Stimulated activated CD4-positive, alpha-beta T cell treated with anti-CD3 and anti-CD28 coated beads, Interleukin-4, amount 100 ng/mL, for 1 hour (primary cell): ENCODE measurements at places on chromosomes 6 and 20.
A peak's percentile ranks its signal among the peaks of the same experiment; 100 is the strongest.

DNA sequence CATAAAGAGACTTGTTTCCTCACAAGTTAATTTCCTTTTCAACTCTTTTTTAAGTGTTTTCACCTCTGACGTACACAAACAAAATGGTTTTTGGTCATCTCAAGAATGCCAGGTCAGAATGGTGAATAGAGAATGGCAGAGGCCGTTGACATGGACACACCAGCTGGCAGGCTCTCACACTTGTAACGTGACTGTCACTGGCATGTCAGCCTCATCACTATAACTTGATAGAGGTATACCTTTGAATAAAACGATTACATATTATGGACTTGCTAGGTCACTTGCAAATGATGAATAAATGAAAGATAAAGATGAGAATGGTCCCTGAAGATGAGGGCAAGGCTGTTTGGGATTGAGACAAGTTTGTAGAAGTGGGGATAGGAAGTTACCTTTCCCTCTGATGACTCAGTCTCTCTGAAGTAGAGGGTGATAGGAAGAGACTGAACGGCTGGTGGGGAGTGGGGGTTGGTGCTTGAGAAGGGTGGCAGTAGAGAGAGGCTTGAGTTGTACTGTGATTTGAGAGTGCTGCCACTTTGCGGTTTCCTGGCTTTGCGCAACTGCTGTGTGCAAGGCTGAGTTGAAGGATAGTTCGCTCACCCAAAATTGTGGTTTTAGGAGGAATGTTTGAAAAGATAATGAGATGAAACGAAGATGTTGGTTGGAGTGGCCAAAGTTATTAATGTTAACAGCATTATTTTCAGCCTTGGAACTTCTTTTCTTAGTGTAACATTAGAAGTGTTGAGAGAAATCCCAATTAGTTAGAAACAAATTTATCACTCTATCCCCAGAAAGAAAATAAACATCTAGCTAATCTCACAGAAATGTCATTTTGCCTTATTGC lies 30.3 kb downstream of the TBPL1 start:
- peak; percentile 29 for DNase-seq

GRCh38 chr6:30615219-30615957 lies 1.7 kb downstream of the PPP1R10 start:
- DNase-seq: peak; percentile 23

- peak; percentile 77 for DNase-seq
Measured at GRCh38 chr6:42453031-42453653, 1.4 kb upstream of the TRERF1 start.

GRCh38 chr6:30216096-30216495 lies 2.9 kb upstream of the TRIM26 start:
- no peak for DNase-seq

GRCh38 chr20:35344354-35344837 lies 52.2 kb upstream of the FAM83C start:
- no peak for DNase-seq

DNA sequence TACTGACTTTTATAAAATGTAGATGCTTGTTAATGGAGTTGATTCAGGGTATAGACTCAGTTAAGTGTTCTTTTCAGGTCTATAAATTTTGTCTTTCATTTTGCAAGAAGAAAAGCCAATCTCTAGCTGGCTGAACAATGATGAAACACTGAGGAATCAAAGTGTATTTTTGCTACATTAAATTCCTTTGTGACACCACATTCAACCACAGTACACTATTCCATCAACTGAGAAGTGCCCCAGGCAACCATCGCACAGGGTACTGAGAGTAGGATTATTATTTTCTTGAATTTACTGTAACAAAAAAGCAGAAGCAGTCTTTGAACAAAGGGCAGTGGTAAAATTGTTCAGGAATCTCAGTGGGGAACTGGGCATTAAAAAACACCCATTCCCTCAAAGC lies 83.6 kb downstream of the PREP start:
- no peak for DNase-seq

DNA sequence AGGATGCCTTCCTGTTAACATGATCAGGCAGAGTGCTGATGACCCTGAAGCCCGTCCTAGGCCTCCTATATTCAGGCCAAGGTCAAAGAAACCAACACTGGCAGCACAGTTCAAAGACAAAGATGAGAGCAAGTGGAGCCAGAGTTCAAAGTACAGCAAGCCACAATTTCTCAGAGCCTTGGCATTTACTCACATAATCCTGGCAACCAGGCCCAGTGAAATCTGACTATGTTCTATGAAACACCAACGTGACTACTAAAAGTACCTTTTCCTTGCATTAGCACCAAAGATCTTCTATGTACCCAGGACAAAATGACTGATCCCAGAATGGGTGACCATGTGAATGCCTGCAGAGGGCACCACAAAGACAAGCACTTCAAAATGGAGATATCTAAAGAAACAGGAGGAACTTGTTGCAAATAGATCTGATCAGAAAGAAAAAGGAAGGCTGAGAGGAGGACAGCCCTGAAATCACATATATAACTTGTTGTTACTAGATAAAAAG lies 3.9 kb downstream of the NFS1 start:
- no peak for DNase-seq

GRCh38 chr20:44057698-44058675 lies 129.0 kb downstream of the JPH2 start:
- no peak for DNase-seq

- DNase-seq: no peak
Measured at GRCh38 chr6:6657085-6657819, 68.7 kb downstream of the LY86 start.

DNA sequence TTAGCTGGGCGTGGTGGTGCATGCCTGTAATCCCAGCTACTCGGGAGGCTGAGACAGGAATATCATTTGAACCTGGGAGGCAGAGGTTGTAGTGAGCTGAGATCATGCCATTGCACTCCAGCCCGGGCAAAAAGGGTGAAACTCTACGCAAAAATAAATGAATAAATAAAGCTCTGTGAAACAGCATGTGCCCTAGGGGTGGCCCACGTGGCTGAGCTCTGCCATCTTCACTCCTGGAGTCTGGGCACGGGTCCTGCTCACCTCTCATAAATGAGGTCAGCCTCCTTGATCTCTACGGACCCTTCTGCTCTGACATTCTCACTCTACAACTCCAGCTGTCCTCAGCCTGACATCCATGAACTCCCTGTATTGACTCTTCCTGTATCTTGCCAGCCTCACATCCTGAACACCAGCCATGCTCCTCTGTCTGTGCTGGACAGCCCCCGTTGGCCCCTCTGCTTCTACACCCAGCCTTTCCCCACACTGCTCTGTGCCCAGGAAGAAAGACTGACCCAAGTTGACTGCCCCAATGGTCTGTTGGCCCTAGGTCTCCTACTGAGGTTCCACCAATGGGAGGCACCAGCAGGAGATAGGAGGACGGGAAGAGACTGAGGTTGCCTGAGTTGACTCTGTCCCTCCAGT lies 21.9 kb downstream of the CPNE5 start:
- no peak for DNase-seq

DNA sequence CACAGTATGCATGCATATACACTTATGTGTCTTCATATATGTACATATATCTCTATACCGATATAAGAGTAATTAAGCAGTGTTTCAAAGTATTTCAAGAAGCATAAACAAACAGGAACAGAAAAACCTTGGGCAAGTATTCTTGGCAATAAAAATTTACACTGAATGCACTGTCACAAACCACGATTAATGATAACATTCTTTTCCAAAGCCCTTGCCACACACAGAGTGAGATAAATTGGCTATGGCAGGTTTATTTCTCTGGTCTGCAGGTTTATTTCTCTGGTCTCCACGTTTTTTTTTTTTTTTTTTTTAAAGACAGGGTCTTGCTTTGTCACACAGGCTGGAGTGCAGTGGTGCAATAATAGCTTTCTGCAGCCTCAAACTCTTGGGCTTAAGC lies 73.0 kb downstream of the PPP1R3G start:
- DNase-seq: no peak

DNA sequence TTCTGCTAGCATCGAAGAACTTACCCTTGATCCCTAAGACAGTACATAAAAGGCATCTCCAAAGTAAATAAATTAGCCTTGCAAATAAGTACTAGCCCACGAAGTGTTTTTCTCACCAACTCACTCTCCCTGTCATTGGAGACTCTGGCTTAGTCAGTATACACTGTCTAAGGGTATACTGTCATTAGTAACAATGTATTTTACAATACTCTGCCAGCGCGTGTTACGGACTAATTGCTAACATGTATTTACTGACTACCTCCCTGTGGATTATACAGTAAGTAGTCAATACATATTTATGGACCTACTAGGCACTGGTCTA lies 72.1 kb downstream of the NFATC2 start:
- DNase-seq: no peak

DNA sequence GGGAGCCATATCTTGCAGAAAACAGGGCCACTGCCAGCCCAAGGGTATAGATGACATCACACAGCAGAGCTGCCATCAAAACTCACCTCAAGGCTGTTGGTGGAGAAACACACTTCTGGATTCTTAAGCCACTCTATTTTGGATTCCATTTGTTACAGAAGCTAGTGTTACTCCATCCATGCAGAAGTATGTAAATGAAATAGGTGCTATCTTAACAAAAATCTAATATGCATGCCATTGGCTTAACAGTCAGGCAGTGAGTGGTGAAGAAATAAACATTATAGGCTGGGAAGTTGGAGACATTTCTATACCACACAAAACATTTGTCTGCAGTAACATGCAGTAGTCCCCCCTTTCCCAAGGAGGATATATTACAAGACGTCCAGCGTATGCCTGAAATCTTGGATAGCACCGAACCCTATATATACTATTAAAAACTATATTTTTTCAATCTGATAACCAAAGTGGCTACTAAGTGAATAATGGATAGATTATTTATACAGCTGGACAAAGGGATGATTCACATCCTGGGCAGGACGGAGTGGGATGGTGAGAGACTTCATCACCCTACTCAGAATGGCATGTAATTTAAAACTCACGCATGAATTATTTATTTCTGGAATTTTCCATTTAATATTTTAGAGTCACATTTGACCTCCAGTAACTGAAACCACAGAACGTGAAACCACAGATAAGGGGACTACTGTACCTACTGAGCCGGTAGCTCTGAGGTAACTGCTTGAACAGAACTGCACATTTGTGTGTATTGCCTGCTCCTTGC lies 160.0 kb upstream of the PLN start:
- DNase-seq: no peak

DNA sequence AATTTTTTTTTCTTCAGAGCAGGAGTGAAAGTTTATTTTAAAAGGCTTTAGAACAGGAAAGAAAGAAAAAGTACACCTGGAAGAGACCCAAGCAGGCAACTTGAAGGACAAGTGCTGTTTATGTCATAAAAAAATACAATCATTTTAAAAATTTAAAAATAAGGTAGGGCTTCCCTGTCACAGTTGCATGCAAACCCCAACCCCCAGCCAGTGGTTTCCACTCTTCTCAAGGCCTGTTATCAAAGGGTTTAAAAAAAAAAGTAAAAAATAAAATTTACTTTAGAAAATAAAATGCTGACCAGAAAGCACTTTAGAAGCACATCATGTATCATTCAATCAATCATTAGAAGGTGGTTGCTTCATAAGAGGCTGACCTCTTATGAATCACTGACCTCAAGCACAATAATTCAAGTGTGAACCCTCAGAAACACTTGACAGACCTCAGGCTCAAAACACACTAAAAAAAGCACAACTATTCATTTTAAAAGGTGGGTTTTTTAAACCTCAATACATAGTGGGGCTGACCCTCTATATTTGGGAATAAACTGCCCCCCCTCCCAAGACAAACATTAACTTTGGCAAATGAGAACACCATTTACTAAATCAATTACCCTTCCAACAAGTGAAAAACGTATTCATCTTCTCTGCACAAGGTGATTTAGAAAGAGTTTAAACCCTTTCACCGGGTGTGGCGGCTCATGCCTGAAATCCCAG lies 15.6 kb downstream of the ILRUN start:
- no peak for DNase-seq

GRCh38 chr20:2237059-2237458 lies 58.7 kb upstream of the TGM3 start:
- DNase-seq: no peak

- DNase-seq: no peak
Measured at GRCh38 chr6:26105842-26106241, 18.6 kb downstream of the HFE start.

DNA sequence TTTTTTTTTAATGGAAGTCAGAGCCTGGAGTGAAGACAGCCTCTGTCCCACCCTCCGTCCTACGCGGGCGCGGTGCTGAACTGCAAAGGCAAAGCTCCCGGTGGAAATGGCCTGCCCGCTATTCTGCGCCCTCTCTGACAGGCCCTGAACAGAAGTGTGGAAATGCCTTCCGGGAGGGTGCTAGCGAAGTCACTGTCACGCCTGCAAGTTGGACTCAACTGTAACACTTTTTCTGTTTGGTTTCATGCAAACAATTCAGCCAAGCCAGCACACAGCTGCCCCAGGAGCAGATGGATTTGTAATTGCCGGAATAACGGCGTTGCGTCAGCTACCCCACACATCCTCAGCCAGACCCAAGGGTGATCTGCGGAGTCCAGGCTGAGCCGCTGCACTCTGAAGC lies 107.6 kb downstream of the PSMB1 start:
- no peak for DNase-seq

DNA sequence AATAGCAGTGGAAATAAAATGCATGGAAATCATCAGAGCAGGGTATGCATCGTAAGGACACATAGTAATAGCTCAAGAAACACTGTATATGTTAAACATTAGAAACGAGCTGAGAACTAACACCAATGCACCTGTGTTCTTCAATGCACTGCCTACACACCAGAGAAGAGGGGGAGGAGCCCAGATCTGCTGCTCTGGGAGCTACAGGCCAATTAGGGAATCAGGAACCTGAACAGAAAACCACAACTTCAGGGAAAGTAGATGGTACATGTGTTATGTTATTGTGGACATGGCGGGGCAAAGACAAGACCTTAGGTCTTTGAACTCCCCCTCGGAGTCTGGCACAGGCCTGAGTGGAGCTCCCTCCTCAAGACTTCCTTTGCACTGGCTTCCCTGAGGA lies 39.7 kb downstream of the RIPOR3 start:
- DNase-seq: no peak

- DNase-seq: no peak
Measured at GRCh38 chr6:158803733-158804143, 15.4 kb downstream of the EZR start.

DNA sequence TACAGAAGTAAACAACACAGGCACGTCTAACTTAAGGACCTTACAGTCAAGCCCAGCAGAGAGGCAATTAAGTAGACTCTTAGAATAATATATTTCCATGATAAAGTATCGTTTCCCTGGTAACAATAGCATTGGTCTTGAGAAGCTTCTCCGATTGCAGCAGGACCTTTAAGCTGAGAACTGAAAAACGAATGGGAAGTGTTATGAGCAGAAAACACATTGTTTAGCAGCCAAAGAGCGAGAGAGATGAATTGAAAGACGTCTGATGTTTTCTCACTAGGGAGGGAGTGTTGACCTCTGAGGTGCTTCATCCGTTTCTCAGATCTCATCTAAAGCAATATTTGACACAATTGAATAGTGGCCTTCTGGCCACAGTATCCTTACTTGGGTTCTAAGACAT lies 855 bp downstream of the BYSL start:
- no peak for DNase-seq

DNA sequence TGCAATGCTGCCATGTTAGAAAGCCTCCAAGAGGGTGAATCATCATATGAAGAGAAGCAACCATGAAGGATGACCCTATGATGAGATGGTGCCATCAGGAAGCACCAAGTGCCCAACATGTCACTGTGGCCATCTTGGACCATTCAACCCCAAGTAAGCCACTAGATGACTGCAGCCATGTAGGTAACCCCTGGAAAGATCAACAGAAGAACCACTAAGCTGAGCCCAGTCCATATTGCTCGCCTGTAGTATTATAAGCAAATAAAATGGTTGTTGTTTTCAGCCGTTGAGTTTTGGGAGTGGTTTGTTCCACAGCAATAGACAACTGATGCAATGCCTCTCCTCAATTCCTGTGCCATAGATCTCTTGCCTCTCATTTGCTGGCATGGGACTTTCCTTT lies 140.9 kb downstream of the SCML4 start:
- no peak for DNase-seq
